GM19239 (cell line): ENCODE measurements at places on chromosomes 13 and 19.

DNA sequence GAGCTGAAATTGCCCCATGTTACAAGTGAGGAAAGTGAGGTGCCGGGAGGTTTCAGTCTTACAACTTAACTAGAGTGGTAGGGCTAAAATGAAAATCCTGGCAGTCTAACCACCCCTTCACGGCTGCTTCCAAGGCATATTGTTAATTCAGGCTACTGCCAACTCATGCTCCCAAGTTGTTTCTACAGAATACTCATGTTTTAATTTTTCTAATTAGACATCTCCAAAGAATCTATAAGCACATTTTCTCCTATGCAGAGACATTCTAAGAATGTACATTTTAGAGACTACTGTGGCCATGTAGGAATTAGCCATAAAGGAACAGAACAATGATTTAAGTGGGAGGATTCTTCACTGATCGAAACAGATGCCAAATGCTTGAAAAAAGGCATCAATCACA lies 7.0 kb upstream of the TSC22D1 start:
- no peak for DNase-seq

- no peak for DNase-seq
Observed at GRCh38 chr13:73025217-73026012, 33.4 kb upstream of the KLF5 start.

DNA sequence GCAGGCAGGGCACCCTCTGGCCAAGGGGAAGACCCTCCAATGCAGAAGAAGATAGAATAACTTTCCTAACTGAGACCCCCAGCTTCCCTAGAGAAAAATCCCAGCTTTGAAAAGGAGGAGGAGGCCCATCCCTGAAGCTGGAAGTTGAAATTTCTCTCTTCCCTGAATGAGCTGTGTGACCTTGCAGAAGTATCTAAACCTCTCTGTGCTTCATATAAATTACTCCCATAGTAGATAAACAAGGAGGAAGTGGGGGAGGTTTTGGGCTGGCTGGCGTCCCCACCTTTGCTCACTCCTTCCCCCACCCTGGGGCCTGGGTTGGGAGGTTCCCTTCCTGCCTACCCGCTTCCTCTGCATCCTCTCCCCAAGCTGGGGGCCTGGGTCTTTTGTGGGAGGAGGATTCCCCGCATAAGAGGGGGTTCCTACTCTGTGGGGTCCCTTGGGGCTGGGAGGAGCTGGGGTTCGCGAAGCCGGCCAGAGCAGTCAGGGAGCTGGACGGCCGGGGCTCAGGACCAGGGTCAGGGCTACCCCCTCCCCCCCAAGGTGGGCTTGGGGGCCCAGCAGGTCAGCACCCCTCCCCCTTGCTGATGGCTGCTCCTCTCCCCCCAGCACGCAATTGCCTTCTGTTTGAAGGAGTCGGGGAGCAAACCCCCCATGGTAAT lies 11.7 kb downstream of the CAMSAP3 start:
- no peak for DNase-seq

- no peak for DNase-seq
Observed at GRCh38 chr19:40542202-40542859, 34.3 kb upstream of the SHKBP1 start.

DNA sequence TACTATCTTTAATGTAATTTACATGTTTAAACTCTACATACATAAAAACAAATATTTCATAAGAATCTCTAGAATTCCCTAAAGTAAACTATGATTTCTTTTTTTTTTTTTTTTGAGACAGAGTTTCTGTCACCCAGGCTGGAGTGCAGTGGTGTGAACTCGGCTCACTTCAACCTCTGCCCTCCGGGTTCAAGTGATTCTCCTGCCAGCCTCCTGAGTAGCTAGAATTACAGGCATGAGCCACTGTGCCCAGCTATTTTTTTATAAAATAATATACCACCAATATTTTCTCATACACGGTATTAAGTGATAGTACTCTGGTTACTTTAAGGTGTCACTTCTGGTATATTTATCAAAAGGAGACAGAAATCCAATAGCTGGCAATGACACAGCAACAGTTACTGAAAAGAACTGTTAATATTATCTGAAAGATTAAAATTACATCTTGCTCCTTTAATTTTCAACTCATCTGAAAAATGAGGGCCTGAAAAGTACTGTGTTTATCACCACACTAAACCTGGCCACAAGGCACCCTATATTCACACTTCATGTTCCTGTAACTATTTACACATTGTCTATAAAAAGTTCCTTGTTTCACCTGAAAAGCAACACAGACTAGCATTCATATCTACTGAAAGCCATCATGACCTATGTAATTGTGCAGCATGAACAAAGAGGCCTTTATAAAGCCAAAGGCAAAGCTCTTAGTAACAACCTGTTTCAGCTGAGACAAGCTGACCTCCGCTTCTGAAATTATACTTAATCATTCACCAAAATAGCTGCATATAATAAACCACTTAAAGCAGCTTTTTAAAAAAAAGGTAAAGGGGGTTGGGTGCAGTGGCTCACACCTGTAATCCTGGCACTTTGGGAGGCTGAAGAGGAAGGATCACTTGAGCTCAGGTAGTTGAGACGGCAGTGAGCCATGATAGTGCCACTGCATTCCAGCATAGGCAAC lies 106.1 kb downstream of the SLC25A15 start:
- DNase-seq: no peak

- no peak for DNase-seq
Observed at GRCh38 chr13:112985803-112986408, 16.9 kb downstream of the MCF2L start.

DNA sequence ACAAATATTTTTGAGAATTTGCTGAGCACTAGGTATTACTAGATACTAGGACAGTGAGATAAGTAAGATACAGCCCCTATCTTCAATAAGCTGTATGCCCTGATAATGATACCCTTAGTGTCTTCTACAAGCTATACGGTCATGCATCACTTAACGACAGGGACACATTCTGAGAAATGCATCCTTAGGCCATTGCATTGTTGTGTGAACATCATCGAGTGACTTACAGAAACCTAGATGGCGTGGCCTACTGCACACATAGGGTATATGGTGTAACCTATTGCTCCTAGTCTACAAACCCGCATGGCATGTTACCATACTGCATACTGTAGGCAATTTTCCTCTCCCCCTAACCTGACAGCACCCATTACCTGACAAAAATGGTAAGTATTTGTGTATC lies 64.9 kb downstream of the LRCH1 start:
- no peak for DNase-seq

GRCh38 chr19:4390017-4390566 lies 10.3 kb downstream of the SH3GL1 start:
- DNase-seq: no peak

DNA sequence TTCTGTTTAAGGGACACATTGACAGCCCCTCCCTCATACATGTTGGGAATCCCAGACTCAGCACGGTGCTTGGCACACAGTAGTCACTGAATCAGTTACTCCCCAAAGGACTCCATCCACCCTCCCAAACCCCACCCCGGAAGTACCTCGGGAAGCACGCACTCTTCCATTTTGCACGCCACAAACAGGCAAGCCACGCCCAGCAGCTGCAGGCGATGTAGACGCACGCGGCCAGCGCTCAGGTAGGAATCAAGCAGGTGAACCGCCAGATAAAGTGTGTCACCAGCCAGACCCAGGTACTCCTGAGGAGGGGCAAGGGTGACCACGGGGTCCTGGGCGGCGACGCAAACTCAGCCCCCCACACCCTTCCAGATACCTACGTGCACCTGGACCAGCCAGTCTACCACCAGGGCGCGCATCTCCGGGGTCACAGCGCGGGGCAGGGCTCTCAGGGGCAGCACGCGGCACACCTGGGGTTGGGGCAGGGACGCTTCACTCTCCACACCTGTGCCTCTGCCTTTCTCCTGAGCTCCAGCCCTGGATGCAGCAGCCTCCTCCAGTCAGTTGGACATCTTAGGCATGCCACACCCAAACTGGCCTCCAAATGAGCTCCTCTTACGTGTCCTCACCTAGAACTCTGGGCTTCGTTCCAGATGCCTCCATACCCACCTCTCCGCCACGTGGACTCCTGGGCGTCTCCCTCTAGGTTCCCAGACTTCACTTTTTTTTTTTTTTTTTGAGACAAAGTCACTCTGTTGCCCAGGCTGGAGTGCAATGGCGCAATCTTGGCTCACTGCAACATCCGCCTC lies 1.9 kb downstream of the CCNP start:
- no peak for DNase-seq

- no peak for DNase-seq
Observed at GRCh38 chr19:11059511-11060358, 29.5 kb upstream of the LDLR start.

DNA sequence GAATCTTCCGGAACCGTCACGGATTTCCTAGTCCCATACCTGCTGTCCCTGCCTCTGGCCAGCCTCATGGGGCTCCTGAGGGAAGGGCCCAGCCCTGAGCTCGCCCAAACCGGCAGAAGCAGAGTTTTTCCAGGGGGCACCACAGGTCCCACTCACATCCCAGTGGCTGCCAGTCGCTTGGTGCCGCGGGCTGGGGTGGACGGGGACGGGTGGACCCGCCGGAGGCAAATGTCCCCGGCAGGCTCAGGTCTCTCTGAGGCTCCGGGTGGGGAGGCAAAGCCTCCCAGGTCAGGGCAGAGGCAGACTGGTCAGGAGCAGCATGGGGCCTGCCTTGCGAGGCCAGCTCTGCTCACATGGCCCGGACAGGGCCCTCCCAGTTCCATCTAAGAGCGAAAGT lies 24.8 kb downstream of the ADPRHL1 start:
- DNase-seq: no peak

GRCh38 chr19:48921721-48922500 lies 11.6 kb upstream of the DHDH start:
- no peak for DNase-seq

GRCh38 chr19:58514564-58515022 lies 2.8 kb upstream of the SLC27A5 start:
- DNase-seq: no peak

DNA sequence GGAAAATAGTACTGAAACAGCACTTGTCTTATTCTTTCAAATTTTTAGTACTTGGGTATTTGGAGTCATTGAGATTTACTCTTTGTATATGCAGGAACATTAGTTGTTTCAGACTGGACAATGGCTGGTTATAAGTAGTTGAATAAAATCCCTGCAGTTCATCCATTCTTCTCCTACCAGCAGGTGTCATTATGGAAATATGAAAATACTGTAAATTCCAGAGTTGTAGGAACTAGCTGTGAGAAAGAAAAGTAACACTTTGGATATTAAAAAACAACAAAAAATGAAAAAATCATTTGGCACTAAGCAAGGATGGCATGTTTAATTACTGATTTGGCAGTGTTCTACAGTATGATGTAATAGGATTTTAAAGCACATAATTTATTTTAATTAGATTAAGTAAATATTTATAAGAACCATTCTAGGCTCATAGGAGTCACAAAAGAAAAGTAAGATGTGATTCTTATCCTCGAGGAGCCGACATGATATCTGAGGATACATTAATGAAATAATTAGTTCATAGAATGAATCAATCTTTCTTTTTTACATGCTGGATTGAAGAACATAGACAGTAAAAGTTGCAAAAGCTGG lies 155.3 kb downstream of the KCNRG start:
- DNase-seq: no peak

DNA sequence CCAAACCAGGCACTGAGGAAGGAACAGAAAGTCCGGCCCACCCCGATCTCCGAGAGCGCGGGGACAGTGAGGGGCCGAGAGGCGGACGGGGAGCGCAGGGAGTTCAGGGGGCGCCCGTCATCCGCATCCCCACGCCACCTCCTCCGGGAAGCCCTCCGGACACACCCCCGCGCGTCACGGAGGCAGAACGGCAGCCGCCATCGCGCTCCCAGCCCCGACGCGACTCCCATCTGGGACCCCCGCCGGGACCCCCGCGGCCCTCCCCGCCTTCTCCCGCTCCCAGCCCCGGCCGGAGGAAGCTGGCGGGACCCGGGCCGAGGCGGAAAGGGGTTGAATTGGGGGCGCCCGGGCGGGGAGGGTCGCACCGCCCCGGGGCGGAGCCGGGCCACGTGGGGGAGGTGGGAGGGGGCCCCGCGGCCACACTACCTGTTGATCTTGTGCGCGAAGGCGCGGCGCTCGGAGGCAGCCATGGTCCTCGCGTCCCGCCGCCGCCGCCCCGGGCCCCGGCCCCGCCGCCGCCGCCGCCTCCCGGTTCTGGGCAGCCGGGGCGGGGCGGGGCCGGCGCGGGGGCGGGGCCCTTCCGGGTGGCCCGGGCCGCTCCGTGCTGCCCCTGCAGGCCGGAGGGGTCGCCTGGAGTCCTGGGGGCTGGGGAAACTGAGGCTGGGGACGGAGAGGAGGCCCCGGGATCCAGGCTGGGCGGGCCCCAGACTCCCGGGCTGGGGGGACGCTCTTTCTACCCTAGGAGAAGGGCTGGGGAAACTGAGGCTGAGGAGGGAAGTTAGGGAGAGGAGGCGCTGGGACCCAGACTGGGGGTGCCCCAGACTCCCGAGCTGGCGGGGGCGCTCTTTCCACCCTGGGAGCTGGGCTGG lies at the start of gene DOCK6:
Gene DOCK6, minus strand, starts transcription at position 554 of the 869 bp plus-strand sequence. Its CDS starts 84 bp downstream, at position 470.
- peak; percentile 69 for DNase-seq
